Right cardiac atrium (tissue), 5 donors: ENCODE measurements at places on chromosomes 6 and 20. TPM values are rescaled to one million over a fixed set of nuclear protein-coding genes. Genes with fewer than 3 reads are reported as not detected.

MLIP gene
- total RNA-seq: 336 TPM

HMGCLL1 gene
- total RNA-seq: 2.7 TPM

LIN28B gene
- not detected for total RNA-seq

COL11A2 gene
- 4.0 TPM for total RNA-seq

TMEM217 gene
- 0.15 TPM for total RNA-seq

SLA2 gene
- 0.28 TPM for total RNA-seq

IL20RA gene
- 2.5 TPM for total RNA-seq

CST2 gene
- not detected for total RNA-seq

MYCT1 gene
- total RNA-seq: 7.0 TPM

DOP1A gene
- total RNA-seq: 19.6 TPM

NR2E1 gene
- not detected for total RNA-seq

EPHA7 gene
- total RNA-seq: 12.3 TPM

HLA-DOA gene
- 1.6 TPM for total RNA-seq

SCGN gene
- total RNA-seq: 4.9 TPM

BIRC7 gene
- not detected for total RNA-seq

HLA-F gene
- 47.4 TPM for total RNA-seq
